ENCODE measurements at places on chromosomes 6 and 20. TPM values are rescaled to one million over a fixed set of nuclear protein-coding genes. Genes with fewer than 3 reads are reported as not detected.

DNA sequence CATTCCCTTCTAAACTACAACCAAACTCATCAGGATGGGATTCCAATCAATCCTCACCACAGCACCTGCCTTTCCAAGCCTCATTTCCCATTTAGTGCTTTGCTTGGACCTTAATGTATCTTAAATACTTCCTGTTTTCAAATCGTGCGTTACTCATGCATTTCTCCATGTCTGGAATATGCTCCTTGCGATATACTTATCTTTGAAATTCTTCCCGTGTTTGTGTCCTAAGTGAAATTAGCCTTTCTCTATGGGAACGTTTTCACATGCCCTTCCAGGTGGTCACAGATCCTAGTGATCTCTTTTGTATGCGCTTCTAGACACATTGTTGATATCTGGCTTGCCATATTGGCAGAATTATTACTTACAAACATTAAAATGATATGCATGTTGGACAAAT, 620.6 kb upstream of the AGPAT4 start:
- no peak for DNase-seq

DNA sequence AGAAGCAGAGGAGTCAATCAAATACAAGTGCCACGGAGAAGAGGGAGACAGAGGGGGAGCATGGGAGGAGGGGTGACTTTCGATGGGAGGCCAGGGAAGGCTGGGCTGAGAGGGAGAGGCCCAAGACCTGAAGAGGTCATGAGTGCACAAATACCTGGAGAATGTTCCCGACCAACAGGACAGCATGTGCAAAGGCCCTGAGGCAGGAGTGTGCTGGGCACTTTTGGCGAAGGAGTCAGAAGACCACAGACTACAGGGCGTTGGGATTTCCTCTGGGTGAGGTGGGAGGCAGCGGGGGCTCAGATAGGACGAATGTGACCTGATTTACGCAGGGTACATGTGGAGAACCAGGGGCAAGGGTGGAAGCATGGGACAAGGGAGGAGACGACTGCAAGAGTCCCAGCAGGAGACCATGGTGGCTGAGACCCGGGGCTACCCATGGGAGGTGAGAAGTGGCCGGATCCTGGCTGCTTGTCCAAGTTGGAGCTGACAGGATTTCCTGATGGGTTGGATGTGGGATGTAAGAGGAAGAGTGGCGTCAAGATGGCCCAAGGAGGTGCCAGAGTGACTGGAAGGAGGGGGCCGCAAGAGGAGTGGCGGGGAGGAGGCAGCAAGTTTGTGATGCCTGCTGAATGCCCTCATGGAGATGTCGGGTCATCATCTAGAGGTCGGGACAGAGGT, 23.4 kb downstream of the PREX1 start:
- DNase-seq: no peak

HLA-G gene
- 0.62 TPM for total RNA-seq

SLC22A7 gene
- total RNA-seq: not detected

SLC24A3 gene
- 0.86 TPM for total RNA-seq

Data from cardiac septum (tissue), 1 donor.